Activated CD4-positive, alpha-beta T cell treated with anti-CD3 and anti-CD28 coated beads, Interleukin-2, amount 10 ng/mL, durations not matched to agents 24 days and 14 days (primary cell): ENCODE measurements at places on chromosomes 2 and 18. TPM values are rescaled to one million over a fixed set of nuclear protein-coding genes. Genes with fewer than 3 reads are reported as not detected.

The RAPGEF4 gene
- total RNA-seq: 0.14 and 0.37 TPM in 2 replicates

The UGT1A5 gene
- not detected in 2 replicates for total RNA-seq

The APOB gene
- not detected in 2 replicates for total RNA-seq

The GALNT14 gene
- total RNA-seq: 0.31 and 0.33 TPM in 2 replicates

DNA sequence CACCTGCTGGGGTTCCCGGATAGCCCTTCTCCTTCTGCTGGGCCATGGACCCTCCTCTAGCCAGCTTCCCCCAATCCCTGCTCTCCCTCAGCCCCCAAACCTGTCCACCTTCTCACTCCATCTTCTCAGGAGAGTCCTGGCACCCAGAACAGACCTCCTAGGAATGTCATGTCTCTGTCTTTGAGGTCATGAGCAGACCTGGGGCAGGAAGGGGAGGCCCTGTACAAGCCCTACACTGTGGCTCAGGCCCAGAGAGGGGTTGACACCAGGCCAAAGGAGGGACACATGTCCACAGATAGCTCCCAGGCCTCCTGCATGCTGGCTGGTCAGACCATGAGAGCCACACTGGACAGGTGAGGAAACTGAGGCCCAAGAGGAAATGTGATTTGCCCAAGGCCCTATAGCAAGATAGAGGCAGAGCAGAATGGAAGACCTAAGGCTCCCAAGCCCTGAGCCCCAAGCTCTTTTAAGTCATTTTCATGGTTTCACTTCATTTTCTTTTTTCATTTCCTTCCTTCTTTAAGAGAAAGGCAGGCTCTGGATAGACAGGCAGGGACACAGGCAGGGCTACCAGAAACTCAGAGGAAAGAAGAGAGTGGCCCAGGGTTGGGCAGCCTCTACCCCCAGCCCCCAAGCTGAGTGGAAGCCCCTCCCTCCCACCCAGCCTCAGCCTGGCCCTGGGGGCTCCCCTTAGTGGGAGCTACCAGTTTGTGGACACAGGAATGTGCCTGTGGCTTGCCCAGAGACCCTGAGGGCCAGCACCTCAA, 159.7 kb downstream of the SMAD7 start:
- no peak for DNase-seq

- peak; percentile 85 for DNase-seq
Observed at GRCh38 chr2:7672027-7672684, 754.9 kb downstream of the RNF144A start.

- no peak for DNase-seq
Observed at GRCh38 chr18:79552140-79552631, 127.4 kb upstream of the CTDP1 start.

- no peak for DNase-seq
Observed at GRCh38 chr2:207480521-207481040, 49.2 kb upstream of the CREB1 start.

GRCh38 chr18:57833441-57834101, 30.5 kb upstream of the ATP8B1 start:
- peak; percentile 74 for DNase-seq

GRCh38 chr2:193583638-193584400, 1389.1 kb upstream of the TMEFF2 start:
- DNase-seq: no peak
